ENCODE measurements at places on chromosomes 4 and X. TPM values are rescaled to one million over a fixed set of nuclear protein-coding genes. Genes with fewer than 3 reads are reported as not detected.

Gene ERCC6L
- not detected for total RNA-seq

Gene IQCM
- not detected for total RNA-seq

Gene SULT1E1
- total RNA-seq: not detected

Gene TMEM165
- total RNA-seq: 49.7 TPM

Gene TMPRSS11D
- total RNA-seq: not detected

Gene PLXNB3
- total RNA-seq: 0.25 TPM

Gene P2RY10
- 78.4 TPM for total RNA-seq

Gene RAB40A
- total RNA-seq: 0.31 TPM

Gene MEPE
- total RNA-seq: not detected

Gene KDR
- not detected for total RNA-seq

Gene ADGRG4
- total RNA-seq: not detected

Gene TRIM75
- total RNA-seq: not detected

Gene GLRA3
- not detected for total RNA-seq

Gene SASH3
- 114 TPM for total RNA-seq

Gene DCAF12L1
- total RNA-seq: not detected

Gene HAUS3
- 94.5 TPM for total RNA-seq

Gene ESX1
- not detected for total RNA-seq

Gene APLN
- not detected for total RNA-seq

Measured in T-helper 17 cell (primary cell).